ENCODE measurements at places on chromosomes 4 and X.

DNA sequence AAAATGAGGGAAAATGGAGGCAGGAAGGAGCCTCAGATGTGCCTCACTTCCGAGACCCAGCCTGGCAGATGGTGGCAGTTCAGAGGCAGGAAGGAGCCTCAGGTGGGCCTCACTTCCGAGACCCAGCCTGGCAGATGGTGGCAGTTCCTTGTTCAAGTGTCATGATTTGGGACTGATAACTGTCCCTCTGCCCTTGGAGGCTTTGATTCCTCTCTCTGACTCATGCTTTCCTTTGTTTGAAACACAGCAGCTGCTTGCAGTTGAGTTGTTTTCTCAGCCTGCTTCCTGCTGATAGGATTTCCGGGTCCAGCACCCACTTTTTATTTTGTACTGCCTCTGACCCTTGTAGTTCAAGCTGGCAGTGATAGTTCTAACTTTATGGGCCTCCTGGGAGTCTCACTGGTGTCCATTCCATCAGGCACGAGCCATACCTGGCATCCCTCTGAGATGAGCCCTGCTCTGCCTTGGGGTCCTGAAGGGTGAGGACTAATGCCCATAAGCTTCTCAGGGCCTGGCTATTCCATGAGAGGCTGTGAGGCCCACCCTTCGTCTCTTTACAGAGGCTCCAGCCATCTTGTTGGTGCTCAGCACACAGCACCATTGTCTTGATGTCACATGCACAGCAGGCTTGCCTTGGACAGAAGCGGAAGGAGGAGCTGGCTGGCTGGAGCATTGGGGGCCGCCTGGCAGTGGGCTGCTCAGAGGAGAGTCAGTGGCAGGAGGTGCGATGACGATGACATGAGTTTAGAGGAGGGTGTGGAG lies 13.0 kb downstream of the RGS12 start:
- no peak for DNase-seq

DNA sequence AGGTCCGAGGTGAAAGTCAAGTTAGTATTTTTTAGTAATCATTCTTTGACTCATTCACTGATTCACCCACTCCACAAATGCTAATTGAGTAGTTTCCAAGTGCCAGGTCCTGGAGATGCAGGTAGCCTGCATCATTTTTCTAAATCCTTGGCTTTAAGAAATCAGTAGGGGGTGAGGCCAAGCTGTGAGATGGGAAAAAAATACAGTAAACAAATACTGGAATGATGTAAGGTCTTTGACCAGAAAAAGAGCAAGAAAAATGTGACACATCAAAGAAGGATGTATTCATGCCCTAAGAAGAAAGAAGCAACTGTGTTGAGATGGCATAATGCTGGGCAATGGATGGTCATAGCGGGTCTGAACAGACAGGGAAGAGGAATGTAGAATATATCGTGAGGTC lies 1386.6 kb downstream of the PCDH7 start:
- no peak for DNase-seq

DNA sequence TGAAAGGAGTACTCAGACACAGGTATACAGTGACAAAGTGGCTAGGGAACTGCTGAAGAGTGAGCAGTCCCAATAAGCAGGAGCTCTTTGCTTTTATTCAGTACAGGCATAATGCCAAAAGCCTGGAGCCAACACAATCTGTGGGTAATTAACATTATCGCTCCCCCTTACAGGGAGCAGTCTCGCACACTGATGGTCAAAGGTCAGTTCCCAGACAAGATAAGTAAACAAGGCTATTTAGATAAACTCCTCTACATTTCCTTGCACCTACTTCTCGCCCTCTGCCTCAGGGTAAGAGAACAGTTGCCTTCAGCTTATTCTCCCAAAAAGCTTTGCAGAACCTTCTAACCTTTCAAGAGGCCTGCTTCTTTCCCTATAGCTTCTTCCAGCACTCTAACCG lies 73.9 kb upstream of the TAF9B start:
- no peak for DNase-seq

GRCh38 chr4:53378171-53378482 lies 686 bp downstream of the FIP1L1 start:
- no peak for DNase-seq

DNA sequence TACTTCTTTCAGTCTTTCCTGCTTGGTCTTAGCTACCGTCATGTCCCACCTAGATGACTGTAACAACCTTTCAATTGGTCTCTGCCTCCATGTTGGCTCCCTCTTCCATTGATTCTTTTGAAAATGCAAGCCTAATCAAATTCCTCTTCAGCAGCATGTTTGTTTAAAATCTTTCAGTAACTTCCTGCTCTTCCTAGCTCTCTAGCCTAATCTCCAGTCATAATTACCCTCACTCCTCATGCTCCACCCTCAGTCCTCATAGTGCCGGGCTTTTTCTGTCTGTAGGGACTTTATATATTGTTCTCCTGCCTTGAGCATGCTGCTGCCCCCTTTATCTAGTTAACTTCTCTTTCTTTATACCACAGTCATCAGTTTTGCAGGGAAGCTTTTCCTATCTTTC lies 12.1 kb downstream of the SNX25 start:
- no peak for DNase-seq

Measured in stimulated activated CD4-positive, alpha-beta T cell treated with anti-CD3 and anti-CD28 coated beads, Interleukin-12 subunit alpha, Interleukin-12 subunit beta, amount 100 ng/mL, for 24 hours (primary cell).